ENCODE measurements at places on chromosomes 13 and 19. TPM values are rescaled to one million over a fixed set of nuclear protein-coding genes. Genes with fewer than 3 reads are reported as not detected.

CGB1 gene
- not detected for total RNA-seq

PDE4C gene
- 1.1 TPM for total RNA-seq

ZNF8 gene
- total RNA-seq = 4.2 TPM

REEP6 gene
- 1.1 TPM for total RNA-seq

ZNF439 gene
- total RNA-seq = 3.4 TPM

VWA8 gene
- total RNA-seq = 40.1 TPM

SPATA13 gene
- total RNA-seq = 9.9 TPM

FPR2 gene
- 0.95 TPM for total RNA-seq

TGDS gene
- total RNA-seq = 5.2 TPM

SBK3 gene
- 17.6 TPM for total RNA-seq

KCNN4 gene
- 0.41 TPM for total RNA-seq

DNA sequence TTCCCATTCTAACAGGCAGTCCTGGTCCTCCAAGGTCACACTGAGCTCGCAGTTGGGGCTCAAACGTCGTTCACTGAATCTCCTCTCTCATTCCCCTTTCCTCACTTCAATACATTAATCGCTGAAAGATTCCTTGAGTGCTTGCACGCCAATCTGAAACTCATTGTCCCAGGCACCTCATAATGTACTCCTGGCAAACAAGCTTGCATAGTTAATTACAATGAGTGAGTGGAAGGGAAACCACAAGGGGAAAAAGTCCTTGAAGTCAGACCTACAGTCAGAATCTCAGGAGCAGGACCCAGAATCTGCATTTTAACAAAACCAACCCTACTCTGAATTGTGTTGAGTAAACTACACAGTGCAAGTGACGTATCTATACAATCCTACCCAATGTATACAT lies 86.9 kb downstream of the CRYL1 start:
- DNase-seq = no peak

GRCh38 chr19:20278342-20278741 lies 111.3 kb downstream of the ZNF486 start:
- DNase-seq = no peak

- no peak for DNase-seq
Observed at GRCh38 chr13:111666164-111666776, 345.8 kb downstream of the TEX29 start.

DNA sequence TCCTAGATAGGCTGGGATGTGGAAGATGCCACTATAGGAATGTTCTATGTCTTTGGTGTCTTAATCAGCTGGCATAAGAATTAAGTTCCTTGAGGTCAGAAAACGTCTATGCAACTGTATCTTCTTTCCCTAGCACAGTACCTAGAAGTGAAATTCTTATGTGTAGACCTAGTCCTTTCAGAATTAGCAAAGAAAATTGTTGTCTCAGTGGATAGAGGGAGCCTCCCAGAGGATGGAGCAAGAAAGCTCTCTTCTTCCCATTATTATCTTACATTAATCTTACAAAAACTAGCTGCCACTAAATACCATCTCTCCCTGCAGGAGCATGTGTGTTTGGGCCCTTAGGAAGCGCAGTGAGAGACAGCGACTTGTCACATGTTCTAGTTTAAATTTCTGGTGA lies 11.6 kb downstream of the CLDN10 start:
- no peak for DNase-seq

GRCh38 chr19:45768655-45768983 lies 433 bp downstream of the SIX5 start:
- no peak for DNase-seq

- DNase-seq = no peak
Observed at GRCh38 chr19:4523306-4524110, 5.2 kb upstream of the PLIN4 start.

DNA sequence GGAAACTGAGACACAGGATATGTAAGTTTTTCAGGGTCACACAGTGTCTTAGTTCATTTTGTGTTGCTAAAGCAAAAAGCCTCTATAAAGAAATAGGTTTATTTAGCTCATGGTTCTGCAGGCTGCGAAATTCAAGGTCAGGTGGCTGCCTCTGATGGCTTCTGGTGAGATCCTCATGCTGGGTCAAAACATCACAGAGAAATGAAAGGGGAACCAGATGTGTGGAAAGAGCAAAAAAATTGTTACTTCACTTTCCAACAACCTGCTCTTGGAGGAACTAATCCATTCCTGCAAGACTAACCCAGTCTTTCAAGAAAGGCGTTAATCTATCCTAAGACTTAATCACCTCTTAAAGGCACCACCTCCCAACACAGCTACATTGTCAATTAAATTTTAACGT lies 64.2 kb upstream of the UBL3 start:
- no peak for DNase-seq

GRCh38 chr19:43667126-43667875 lies 2.7 kb downstream of the PLAUR start:
- no peak for DNase-seq

DNA sequence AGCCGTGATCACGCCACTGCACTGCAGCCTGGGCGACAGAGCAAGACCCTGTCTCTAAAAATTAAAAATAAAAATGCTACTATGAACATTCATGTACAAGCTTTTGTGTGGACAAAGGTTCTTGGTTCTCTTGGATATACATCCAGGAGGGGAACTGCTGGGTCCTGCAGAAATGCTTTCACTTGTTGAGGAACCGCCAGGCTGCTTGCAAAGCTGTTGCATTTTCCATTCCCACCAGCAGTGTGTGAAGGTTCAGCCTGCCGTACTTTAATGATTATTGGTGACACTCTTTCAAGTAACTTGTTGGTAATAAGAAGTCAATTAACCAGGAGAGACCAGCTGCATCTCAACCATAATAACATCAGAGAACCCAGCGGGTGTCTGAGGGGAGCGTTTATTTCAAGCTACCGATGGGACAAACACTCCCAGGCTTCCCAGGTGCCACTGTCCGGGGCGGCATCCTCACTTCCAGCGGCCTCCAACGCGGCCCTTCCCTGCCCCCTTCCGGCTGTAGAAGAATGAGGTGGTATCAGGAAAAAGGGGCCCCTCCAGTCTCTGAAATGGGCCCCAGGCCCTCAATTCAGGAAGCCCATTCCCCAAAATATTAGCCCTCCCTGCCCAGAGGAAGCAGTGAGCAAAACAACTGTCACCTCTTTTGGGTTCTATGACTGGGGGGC lies 15.2 kb upstream of the PPP1R12C start:
- peak; percentile 37 for DNase-seq

GRCh38 chr19:29524912-29525831 lies 622 bp upstream of the VSTM2B start:
- DNase-seq = no peak

DNA sequence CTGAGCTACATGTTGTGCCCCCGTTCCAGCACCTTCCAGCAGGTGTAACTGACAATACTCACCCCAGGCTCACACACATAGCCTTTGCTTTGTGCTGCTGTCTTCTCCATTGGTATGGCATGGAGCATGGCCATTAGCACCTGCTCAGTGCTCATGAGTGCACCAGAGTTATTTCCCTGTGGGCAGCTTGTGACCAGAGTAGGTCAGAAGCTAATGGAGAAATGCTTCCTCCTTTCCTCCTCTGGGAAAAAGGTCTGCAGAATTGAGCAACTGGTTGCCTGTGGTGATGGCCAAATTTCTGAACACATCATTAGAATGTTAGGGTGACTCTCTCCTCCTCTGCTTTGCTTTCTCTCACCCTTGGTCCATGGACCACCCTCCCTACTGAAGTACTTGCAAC lies 344.5 kb upstream of the TMTC4 start:
- no peak for DNase-seq

GRCh38 chr13:38538422-38538821 lies 148.5 kb upstream of the FREM2 start:
- no peak for DNase-seq

All from Right ventricle myocardium inferior (tissue), 1 donor.